ENCODE measurements at places on chromosomes 7 and 10.

DNA sequence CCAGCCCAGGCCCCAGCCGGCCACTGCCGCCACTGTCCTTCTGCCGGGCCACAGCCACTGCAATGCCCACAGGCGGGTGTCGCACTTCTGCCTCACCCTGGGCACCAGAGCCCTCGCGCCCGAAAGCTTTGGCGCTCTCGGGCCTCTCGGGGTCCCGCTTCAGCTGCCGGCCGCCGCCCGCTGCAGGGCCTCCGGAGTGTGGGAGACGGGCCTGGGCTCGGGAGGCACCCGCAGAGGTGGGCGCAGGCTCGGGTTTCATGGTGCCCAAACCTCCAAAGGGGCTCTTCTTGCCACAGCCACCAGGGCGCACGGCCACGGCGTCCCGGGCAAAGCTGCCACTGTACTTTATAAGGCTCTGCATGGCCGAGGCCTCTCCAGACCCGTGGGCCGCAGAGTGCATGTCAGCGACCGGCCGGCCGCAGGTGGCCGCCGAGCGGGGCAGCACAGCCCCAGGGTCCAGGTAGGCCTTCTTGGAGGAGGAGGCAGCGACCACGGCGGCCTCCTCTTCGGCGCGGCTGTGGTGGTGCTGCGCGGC lies 35.9 kb downstream of the TNRC18 start:
- DNase-seq = no peak

DNA sequence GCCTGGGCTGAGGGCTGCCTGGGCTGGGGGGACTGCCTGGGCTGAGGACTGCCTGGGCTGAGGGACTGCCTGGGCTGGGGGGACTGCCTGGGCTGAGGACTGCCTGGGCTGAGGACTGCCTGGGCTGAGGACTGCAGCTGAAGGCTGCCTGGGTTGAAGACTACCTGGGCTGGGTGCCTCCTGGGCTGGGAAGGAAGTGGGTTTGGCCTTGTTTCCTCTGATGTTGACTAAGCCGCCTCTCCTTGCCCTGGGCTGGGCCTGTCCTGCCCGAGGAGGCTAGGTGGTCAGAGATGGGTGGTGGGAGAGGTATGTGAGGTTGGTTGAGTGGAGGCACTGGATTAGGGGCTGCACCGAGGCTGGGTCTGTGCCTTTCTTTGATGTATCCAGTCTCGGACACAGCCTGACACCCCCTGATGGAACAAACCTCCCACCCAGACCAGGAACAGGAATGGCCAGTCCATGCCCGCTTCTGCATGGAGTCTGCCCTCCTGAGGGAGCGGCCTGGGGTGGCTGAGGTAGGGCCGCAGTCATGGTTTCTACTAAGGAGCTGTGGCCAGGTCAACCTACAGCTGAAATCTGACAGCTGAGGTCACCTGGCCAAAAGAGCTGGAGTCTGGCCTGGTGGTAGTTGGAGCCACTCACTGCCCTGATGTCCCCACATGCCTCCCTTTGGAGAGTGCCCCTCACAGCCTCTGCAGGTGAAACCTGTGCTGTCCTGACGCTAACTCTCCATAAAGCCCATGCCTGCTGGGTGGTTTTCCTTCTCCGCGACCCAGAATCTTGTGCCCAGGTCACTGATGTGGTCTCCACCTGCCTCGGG lies 22.3 kb downstream of the SCART1 start:
- DNase-seq = no peak

GRCh38 chr10:66627156-66627555 lies 298.7 kb upstream of the LRRTM3 start:
- no peak for DNase-seq

DNA sequence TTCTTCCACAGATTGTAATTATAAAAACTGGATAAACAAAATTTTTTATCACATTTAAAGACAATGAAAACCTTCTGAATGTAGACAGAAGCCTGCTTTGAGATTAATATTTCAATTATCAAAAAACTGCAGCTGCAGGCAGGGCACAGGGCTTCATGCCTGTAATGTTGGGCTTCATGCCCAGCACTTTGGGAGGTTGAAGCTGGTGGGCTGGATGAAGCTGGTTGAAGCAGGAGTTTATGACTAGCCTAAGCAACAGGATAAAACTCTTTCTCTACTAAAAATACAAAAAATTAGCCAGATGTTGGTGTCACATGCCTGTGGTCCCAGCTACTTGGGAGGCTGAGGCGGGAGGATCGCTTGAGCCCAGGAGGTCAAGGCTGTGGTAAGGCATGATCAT lies 41.2 kb downstream of the PDZD8 start:
- DNase-seq = no peak

- DNase-seq = no peak
Observed at GRCh38 chr7:96665689-96666088, 44.0 kb downstream of the SEM1 start.

GRCh38 chr10:88089498-88089897 lies 226.1 kb downstream of the PTEN start:
- no peak for DNase-seq

DNA sequence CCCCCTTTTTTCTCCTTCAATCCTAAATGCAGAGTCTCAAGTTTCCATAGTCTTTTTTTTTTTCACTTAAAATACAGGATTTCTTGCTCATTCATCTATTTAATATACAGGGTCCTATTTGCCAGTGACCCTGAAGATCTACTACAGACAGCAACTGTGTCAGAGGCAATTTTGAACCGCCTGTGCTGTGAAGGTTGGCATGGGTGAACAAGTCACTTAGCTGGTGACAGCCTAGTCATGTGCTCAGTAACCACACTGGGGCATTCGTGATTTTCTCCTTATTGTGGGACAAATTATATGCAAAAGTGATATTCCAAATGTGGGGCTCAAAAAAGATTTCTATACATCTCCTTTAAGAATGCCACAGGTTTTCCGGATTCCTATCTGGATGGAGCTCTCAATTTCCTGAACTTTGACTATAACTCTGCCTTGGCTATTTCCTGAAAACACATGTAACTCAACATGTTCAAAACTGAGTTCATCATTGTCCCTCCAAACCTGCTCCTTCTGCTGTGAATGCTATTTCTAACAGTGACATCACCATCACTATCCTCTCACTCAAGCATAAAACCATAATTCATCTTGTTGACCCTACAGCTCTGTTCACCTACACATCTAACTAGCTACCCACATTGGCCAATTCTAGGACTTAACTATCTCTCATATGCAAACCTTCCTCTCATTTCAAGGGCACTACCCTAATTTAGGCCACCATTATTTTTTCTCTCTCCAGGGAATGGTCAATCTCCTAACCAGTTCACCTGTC lies 36.7 kb downstream of the CDK6 start:
- no peak for DNase-seq

DNA sequence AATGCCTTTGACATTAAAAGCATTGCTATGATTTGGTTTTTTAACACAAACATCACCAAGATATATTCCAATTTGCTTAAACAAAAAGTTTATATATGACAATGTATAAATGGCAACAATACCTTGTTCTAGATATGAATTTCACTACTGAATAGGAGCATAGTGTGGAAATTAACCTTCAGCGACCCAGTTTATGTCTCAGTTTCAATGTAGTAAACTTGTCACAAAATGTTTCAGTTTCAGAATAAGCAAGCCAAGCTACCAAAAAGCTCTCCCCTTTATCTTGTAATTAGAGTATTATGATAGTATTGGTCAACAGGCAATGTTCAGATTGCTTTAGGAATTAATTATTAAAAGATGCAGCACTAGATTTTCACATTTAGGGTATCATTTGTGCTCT lies 99.6 kb upstream of the PCDH15 start:
- no peak for DNase-seq

GRCh38 chr7:91691865-91692264 lies 188.6 kb downstream of the MTERF1 start:
- no peak for DNase-seq

DNA sequence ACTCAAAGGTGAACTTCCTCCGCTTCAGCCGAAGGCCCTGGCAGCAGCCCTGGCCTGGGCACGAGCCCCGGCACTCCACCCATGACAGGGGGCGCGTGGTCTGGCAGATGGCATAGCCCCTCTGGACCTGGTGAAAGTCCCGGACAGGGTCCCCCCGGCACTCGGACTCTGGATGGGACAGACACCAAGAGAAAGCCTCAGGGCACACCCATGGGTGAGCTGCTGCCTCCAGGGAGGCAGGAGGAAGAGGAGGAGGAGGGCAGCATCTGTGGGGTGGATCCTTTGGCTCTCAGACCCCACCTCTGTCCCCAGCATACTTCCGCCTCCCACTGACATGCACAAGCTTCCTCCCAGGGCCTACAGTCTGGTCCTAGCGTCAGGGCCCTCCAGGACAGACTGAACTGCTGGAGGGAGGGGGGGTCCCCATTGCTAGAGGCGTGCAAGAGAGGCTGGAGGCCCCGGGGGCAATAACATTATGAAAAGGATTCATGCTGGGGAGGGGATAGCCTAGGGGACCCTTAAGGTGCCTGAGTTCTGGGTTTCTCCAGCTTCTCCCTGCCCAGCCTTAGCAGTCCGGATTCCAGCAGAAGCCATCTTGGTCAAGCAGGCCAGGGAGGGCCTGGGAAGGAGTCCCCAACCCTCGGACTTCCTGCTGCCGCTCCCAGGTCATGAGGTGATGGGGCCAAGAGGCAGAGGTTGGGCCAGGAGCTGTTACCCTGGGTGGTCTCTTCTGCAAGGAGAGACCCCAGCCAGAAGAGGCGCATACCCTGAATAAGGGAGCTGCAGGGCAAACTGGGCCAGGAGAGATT lies 169.3 kb downstream of the LCOR start:
- DNase-seq = no peak

DNA sequence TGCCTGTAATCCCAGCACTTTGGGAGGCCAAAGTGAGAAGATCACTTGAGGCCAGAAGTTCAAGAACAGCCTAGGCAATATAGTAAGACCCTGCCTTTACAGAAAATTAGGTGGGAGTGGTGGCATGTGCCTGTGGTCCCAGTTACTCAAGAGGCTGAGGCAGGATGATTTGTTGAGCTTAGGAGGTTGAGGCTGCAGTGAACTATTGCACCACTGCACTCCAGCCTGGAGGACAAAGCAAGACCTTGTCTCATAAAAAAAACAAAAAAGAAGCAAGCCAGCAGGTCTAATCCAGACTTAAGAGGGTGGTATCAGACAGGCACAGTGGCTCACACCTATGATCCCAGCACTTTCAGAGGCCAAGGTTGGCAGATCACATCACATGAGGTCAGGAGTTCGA lies 24.5 kb upstream of the KCTD7 start:
- DNase-seq = no peak

- no peak for DNase-seq
Observed at GRCh38 chr7:39594988-39595620, 28.3 kb upstream of the RALA start.

DNA sequence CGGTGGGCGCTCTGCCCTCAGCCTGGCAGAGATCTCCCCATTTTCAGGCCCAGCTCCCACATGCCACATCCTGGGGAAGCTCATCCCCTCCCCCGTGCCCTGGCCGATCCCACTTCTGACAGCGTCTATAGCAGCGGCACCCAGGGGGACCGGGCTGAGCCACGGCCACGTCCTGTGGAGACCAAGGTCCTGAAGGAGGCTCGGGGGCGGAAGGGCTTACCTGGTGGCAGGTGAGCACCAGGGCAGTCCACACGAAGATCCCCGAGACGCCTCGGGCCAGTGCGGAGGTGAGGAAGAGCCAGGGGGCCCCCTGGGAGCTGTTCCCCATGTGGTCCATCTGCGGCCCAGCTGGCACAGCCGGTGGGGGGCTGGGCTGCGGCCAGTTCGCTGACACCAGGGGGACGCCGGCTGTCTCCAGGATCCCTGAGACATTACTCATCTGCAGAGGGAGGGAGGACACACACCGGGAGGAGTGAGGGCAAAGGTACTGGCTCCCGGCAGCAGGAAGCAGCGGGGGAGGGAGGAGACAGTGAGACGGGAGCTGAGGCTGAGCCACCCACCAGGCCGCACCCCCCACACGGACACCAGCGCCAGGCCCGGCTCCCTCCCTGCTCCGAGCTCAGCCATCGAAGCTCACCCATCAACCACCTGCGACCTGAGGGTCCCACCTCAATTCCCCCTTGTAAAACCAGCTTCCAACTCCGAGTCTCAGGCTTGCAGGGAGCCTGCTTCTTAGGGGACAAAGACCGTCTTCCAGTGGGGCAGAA lies 776 bp downstream of the TMEM184A start:
- DNase-seq = no peak

GRCh38 chr7:39404907-39405306 lies 161.3 kb upstream of the YAE1 start:
- DNase-seq = no peak

- no peak for DNase-seq
Observed at GRCh38 chr10:93190372-93190771, 116.7 kb downstream of the CYP26A1 start.

- DNase-seq = no peak
Observed at GRCh38 chr7:140222814-140223213, 46.0 kb upstream of the KDM7A start.

- DNase-seq = no peak
Observed at GRCh38 chr7:18289788-18290187, 205.8 kb upstream of the HDAC9 start.

DNA sequence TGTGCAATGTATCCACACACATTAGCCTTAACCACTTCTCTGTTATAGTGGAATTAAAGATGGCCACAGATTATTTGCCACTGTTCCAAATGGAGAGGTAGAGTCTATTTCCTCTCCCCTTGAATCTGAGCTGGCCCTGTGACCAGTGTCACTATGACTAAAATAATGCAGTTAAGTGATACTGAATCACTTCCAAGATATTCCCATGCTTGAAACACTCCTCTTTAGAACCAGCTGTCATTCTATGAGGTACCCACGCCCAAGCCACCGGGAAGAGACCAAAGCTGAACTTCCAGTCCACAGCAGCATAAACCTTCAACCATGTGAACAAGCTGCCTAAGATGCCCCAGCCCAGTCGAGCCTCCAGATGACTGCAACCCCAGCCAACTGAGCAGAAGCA lies 2.1 kb upstream of the DHX32 start:
- no peak for DNase-seq

DNA sequence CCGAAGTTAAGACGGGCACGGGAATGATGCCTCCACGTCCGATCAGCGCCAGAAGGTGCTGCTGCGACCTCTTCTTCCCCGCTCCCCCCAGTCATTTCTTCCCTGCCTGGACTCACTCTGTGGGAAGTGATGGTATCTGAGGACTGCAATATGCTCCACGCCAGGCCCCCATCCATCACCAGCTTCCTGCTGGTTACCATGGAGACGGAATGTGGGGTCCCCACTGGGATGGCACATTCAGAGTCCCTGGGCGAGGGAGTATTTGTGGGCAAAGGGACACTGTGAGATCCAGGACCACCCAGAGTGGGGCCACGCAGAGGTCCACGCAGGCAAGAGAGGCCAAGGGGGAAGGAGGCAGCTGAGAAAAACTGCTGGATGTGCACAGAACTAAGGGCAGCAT lies 39.7 kb downstream of the CARD11 start:
- no peak for DNase-seq

- no peak for DNase-seq
Observed at GRCh38 chr7:133742709-133743538, 384.2 kb upstream of the LRGUK start.

DNA sequence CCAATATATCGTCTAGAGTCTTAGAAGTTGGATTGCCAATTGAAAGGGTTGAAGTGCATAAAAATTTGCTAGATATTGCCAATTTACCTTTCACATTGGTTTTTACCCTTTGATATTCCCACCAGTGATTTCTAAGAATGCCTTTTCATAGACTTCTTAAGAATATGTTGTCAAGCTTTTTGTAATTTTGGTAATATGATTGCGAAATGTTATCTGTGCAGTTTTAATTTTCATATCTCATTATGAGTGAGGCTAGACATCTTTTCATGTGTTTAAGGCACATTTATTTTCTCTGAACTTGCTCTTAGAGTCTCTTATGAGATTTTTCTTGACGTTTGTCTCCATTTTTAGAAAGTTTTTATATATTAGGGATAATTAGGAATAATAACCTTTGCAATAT lies 567.2 kb downstream of the CCSER2 start:
- DNase-seq = no peak

All from activated CD4-positive, CD25-positive, alpha-beta regulatory T cell treated with anti-CD3 and anti-CD28 coated beads, Interleukin-2, amount 50 U/mL, for 72 hours (primary cell).